Bronchial epithelial cell (primary cell): ENCODE measurements at places on chromosomes 3 and 15.

DNA sequence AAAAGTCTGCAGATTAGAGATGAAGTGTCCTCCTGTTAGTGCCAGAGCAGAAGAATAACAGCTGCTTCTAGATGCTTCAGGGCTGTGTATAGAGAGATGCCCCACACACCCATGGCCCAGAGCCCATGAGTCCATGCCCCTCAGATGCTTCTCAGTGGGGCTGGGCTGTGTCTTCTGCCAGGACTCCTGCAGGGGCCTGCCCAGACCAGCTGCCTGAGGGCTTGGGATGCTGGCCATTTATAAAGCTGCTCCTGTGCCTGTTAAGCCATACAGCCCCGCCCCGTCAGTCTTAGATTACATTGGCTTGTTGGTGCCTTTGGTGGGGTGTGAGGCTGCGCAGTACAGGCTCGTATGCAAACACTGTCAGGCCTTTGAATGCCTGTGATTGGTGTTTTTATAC lies 318.0 kb upstream of the CTDSPL start:
- DNase-seq, result peak; percentile 10

- DNase-seq, result peak; percentile 87
Observed at GRCh38 chr15:52651868-52652267, 27.3 kb downstream of the ATOSA start.

DNA sequence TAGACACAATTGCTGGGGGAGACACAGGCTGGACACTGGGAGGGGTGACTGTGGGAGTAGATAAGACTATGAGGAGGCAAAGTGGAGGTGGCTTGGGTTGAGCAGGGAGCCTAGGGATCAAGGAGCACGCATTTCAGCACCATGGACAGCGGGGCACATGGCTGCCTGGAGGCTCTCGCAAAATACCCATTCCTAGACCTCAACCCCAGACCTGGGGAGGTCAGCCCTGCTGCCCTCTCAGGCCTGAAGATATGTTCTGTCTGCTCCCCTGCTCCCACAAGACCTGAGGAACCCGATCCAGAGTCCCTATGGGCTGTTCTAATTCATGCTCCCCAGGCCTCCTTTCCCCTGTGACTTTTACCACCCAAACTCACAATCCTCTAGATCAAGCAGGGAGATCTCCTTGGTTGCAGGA lies 16.0 kb upstream of the CPEB1 start:
- DNase-seq, result peak; percentile 34

DNA sequence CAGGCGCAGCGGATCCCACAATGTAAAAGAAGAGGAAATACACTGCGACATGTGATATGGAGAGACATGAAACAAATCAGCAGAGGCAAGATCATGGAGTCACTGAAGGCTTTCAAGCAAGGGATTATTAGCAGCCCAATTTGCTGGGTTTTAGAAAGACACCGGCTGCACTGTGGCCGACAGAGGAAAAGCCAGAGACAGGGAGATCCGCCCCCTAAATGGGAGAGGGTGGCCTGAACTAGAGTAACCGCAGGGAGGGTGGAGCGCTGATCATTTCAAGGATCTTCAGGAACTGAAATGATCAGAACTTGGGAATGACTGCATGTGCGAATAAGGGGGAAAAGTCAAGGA lies 612 bp upstream of the C15orf40 start:
- DNase-seq, result no peak
